Thyroid gland (tissue), 4 donors: ENCODE measurements at places on chromosomes 1 and 21. TPM values are rescaled to one million over a fixed set of nuclear protein-coding genes. Genes with fewer than 3 reads are reported as not detected.

The GJA5 gene
- total RNA-seq, result 4.6 TPM

The FMO5 gene
- 9.1 TPM for total RNA-seq

The GSTM1 gene
- not detected for total RNA-seq

The RHEX gene
- 1.2 TPM for total RNA-seq

The KLHDC8A gene
- total RNA-seq, result 1.1 TPM

The MSH4 gene
- total RNA-seq, result not detected

The APOBEC4 gene
- not detected for total RNA-seq

The CACHD1 gene
- total RNA-seq, result 18.0 TPM

The GUCA2B gene
- total RNA-seq, result not detected

The TMEM79 gene
- total RNA-seq, result 2.1 TPM

The ACTN2 gene
- total RNA-seq, result not detected

The SPATA21 gene
- total RNA-seq, result not detected

The FCRL4 gene
- not detected for total RNA-seq

The KLF17 gene
- total RNA-seq, result not detected

The C1QA gene
- total RNA-seq, result 120 TPM

The KMO gene
- 2.3 TPM for total RNA-seq

The CELA2B gene
- not detected for total RNA-seq

The CFAP126 gene
- total RNA-seq, result not detected

The AQP10 gene
- not detected for total RNA-seq

The C1orf185 gene
- total RNA-seq, result not detected

The PRELP gene
- total RNA-seq, result 32.2 TPM

The DNM3 gene
- 9.0 TPM for total RNA-seq

The MIA3 gene
- 96.3 TPM for total RNA-seq

GRCh38 chr1:160626509-160627342, 20.1 kb downstream of the SLAMF1 start:
- no peak for DNase-seq

GRCh38 chr1:185694081-185694480, 40.1 kb upstream of the HMCN1 start:
- no peak for DNase-seq

DNA sequence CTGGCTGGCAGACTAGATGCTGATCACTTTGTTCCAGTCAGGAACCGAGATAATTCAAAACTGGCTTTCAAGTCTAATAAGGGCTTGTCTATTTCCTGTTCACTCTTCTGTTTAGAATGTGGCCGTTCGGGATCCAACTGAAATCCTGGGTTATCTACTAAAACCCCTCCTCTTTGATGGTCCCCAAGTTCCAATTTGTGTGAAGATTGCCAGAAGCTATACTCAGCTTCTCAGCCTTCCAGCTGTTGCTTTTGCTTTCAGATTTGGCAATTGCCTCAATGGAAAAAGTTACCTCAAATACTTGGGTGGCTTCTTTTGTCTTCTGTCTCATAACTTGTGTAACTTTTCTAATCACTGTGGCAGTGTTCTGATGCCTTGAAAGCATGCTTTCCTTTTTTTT, 43.7 kb downstream of the BTBD8 start:
- DNase-seq, result no peak

DNA sequence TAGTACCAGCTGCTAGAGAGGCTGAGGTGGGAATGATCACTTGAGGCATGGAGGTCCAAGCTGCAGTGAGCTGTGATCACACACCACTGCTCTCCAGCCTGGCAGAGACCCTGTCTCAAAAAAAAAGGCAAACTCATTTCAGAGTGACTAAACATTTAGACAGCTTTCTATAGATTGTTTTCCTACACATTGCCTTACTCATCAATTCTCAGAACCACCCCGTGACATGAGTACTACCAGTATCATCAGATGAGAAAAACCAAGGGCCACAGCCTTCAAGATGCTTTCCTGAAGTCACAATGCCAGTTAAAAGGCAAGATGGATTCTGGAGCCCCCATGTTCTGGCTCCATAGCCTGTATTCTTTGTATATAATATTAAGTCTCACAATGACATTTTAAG, 22.4 kb upstream of the SMPDL3B start:
- DNase-seq, result no peak

- peak; percentile 22 for DNase-seq
Observed at GRCh38 chr1:110220324-110220723, 10.2 kb downstream of the KCNC4 start.

- peak; percentile 10 for DNase-seq
Observed at GRCh38 chr1:97145321-97145956, 423.9 kb downstream of the PTBP2 start.

GRCh38 chr1:107877092-107877491, 87.9 kb downstream of the VAV3 start:
- DNase-seq, result no peak

- DNase-seq, result no peak
Observed at GRCh38 chr1:2358072-2358471, 33.3 kb downstream of the MORN1 start.

GRCh38 chr1:181595234-181595633, 111.9 kb downstream of the CACNA1E start:
- no peak for DNase-seq

GRCh38 chr1:30270461-30270860, 452.9 kb downstream of the MATN1 start:
- DNase-seq, result no peak

DNA sequence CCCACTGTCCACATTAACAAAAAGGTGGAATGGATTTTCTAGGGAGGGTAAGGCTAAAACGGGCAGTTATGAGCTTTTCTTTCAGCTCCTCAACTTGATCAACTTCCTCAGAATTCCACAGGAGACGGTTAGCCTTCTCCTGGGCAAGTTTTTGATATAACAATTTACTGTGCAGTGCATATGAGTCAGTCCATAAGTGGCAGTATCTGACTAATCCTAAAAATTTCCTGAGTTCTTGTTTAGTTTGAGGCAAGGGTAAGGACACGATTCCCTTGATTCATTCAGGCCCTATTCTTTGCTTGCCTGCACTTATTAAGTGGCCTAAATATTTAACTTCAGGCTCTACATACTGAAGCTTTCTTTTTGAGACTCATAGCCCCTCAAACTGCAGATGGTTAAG, 6.2 kb upstream of the AADACL3 start:
- no peak for DNase-seq

GRCh38 chr1:184970691-184971161, 3.6 kb downstream of the NIBAN1 start:
- no peak for DNase-seq

- no peak for DNase-seq
Observed at GRCh38 chr1:177873238-177873637, 96.6 kb downstream of the SEC16B start.

- no peak for DNase-seq
Observed at GRCh38 chr1:91757763-91758460, 128.0 kb downstream of the TGFBR3 start.

DNA sequence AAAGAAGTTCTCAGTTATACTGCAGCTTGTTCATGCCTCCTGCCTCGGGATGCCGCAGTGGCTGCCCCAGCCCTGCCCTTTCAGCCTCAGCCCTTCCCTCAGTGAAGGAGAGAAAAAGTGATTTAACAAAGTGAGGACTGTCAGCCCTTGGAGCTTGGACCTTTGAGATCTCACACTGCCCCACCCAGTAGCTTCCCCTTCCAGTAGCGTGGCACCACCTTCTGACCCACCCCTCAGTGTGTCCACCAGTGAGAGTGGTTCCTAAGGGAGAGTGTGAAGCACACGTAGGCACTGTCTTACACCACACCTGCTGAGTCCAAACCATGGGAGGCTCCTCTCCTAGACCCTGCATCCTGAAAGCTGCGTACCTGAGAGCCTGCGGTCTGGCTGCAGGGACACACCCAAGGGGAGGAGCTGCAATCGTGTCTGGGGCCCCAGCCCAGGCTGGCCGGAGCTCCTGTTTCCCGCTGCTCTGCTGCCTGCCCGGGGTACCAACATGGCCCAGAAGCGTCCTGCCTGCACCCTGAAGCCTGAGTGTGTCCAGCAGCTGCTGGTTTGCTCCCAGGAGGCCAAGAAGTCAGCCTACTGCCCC, at the start of gene CDA:
Gene CDA (plus strand): TSS at position 464 of the 592 bp plus-strand sequence. CDS start 33 bp downstream, at position 497.
- no peak for DNase-seq

GRCh38 chr1:206768472-206769303, 1.9 kb upstream of the IL19 start:
- no peak for DNase-seq

DNA sequence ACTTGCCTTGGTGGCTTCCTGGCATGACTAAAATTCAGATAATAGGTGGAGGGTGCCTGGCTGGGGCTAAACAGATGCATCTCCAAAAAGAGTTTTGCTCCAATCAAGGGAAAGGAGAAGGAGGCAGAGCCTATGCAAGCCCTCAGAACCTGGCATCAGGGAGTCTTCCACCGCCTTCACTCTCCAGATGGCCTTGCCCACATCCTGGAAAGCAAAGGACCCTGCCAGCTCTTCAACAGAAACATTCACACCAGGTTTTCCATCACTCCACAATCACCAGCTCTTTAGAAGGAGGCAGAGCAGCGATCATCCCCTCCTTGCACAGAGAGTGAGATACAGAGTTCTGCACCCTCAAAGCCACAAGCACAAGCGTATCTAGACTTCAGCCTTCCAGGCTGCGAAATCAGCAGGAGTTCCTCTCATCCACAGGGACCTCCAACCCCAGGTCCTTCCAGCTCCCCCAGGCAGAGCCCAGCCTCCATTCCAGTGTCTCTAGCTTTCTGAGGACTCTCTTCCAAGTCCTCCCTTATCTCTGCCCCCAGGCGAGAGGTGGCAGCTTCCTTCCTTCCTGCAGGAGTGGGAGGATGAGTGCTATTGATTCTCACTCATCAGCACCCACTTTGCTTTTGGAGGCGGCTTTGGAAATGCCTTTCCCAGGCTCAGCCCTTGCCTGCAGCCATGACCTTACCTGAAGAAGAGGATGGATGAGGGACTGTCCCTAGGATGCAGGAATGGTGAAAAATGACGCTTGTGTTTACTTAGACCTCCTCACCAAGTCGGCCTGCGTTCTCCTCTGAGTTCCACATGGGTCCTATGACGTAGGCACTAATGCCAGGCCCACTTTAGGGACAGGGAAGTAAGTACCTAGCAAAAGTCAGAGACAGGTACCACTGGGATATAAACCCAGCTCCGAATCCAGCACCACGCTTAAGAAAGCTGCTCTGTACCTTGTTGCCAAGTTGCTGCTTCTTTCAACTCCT, 75.4 kb downstream of the RIPK4 start:
- no peak for DNase-seq

- DNase-seq, result no peak
Observed at GRCh38 chr1:42259059-42259738, 75.8 kb downstream of the FOXJ3 start.

DNA sequence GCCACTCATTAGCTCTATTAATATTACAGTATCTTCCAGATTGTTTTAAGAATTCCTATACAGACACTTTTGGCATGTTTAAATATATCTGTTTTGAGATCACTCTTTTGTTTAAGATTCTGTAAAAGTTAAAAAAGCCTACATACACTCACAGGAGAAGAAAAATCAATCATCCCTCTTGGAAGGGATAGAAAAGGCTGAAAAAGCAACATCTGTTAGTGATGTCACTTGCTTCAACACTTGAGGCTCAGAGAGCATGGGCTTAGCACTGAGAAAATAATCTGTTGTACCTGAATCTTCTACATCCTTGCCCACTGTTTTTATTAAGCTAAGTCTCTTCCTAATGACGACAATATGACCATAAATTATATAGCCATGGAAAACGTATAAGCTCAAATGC, 127.0 kb downstream of the ZP4 start:
- DNase-seq, result no peak

GRCh38 chr21:38766987-38767722, 38.6 kb upstream of the ETS2 start:
- no peak for DNase-seq

DNA sequence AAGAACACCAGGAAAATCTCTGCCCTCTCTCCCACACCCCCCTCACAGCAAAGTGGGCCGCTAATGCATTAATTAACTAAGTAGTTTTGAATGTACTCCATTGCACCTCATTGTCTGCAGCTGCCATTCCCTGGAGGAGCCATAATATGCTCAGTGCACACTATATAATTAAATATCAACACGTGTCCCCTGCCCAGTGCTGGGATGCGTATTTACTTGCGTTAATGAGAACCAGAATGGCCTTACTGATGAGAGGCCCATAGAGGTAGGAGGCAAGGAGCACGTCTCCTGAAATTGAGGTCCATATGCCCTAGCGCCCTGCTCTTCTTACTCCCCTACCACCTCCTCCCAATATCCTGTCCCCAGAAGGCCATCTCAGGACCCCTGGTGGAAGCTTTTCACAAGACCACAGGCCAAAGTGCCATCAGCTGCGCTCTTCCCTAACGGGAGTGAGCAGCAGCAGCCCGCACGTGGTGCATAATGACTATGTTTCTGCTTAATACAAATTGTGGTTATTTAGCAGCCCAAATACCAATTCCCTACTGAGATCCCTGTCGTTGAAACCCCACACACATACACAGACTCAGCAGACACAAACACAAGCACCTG, 76.8 kb downstream of the PLXNA2 start:
- no peak for DNase-seq

DNA sequence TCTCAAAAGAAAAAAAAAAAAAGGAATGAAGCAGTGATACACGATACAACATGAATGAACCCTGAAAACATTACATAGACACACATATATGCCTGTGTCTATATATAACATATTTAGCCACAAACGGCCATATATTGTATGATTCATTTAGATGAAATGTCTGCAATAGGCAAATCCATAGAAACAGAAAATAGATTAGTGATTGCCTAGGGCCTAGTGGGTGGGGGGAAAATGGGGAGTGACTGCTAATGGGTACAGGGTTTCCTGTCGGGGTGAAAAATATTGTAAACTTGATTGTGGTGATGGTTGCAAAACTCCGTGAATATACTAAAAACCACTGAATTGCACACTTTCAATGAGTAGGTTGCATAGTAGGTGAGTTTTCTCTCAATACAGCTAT, 6.0 kb upstream of the H6PD start:
- no peak for DNase-seq

GRCh38 chr1:241172486-241172885, 184.5 kb downstream of the RGS7 start:
- DNase-seq, result no peak

DNA sequence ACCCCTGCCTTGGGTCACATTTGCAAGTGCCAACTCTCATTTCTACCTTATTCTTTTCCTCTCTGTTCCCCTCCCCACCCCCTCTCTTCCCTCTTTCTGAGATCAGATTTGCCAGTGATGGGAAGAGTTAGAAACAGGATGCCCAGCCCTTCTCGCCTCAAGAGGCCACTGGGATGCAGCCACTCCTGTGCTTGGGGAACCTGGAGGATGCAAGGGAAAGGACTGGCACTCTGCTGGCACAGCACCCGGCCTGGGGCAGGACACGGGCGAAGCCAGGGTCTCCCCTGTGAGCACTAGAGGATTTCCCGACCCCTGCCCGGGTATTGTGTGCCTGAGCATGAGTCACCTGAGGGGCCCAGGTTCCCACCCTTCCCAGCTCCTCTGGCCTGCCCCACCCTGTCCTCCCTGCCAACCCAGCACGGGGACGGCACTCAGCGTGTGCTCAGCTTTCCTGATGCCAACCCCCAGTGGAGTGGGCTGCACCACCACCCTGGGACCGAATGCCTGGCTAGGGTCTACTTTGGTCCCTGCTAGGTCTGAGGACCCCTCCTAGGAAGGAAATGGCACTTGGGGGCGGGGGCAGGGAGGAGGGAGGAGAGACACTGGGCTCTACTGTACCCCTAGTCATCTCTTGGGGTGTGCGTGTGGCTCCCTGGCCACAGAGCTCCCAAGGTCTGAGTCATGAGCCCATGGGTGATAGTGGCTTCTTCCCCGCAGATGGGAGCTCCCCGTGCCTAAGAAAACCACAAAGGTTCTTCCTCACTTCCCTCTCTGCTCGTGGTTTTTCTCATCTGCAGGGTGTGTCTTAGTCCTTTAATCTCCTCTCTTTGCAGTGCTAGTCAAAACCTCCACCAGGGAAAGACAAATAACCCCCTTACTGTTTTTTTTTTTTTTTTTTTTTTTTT, 12.4 kb downstream of the LMNA start:
- DNase-seq, result no peak

GRCh38 chr1:178683291-178683690, 41.8 kb upstream of the RALGPS2 start:
- DNase-seq, result no peak
